Thoracic aorta (tissue), 2 donors: ENCODE measurements at places on chromosomes 2 and 18.

DNA sequence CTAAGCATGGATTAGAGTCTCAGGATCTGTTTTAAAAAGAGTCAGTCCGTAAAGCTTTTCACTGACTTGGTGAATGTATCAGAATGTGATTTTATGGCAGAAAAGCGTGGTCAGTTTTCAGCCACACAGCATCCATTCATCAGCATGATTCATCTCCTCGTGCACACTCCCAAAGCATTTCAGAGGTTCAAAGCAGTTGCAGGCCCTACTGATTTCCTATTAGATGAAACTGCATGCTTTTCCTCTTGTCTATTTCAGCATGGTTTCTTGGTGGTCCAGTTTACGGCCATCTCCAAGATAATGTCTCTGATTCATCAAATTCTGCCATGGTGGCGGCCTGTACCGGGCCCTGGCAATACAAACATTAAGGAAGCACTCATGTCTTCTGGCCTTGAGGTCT, 4.8 kb upstream of the PARD6G start:
- no peak for DNase-seq

DNA sequence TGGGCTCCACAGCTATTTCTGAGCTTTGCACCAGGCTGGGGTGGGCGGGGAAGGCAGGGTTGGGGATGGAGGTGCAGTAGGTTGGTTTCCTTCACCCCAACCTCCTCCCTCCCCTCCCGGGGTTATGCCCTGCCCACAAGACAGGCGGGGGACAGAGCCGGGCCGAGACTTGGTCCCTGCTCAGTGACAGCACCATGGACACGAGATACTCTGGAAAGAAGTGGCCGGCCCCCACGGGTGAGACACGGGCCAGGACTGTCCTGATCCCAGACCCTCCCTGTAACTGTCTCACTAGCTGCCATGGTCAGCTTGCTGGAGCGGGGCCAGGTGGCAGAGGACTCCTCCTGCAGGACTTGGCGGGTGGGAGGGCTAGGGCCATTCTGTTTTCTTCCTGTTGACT, 59.7 kb downstream of the DYSF start:
- no peak for DNase-seq

DNA sequence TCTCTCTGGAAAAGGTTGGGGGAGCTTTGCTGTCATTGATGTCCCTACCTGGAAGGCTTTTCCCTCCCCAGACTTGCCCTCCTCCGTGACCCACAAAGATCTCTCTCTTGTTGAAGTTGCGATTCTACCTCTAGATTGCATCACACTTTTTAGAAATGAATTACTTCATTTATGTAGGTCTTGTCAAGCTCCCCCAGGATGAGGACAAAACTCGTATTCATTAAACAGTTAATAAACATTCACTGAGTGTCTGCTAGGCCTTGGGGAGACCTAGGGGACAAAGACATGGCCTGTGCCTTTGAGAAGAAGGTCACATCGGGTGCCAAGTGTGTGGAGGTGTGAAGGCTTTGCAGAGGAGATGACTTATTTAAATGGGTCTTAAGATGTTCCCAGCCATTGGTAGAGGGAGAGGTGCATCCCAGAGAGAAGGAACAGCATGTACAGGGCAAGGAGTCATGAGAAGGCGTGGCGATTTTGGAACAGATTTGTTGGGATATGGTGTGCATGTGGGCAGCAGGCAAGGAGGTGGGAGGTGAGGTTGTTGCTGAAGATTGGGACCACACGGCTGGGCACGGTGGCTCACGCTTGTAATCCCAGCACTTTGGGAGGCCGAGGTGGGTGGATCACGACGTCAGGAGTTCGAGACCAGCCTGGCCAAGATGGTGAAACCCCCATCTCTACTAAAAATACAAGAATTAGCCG, 9.8 kb upstream of the YWHAQ start:
- DNase-seq = no peak

- no peak for DNase-seq
Measured at GRCh38 chr18:1499265-1499664, 594.6 kb downstream of the ADCYAP1 start.

- no peak for DNase-seq
Measured at GRCh38 chr2:33457556-33458247, 18.7 kb upstream of the RASGRP3 start.
